Stimulated activated CD8-positive, alpha-beta memory T cell treated with anti-CD3 and anti-CD28 coated beads, Interleukin-4, amount 100 ng/mL, for 4 hours (primary cell): ENCODE measurements at places on chromosomes 3 and 15.

DNA sequence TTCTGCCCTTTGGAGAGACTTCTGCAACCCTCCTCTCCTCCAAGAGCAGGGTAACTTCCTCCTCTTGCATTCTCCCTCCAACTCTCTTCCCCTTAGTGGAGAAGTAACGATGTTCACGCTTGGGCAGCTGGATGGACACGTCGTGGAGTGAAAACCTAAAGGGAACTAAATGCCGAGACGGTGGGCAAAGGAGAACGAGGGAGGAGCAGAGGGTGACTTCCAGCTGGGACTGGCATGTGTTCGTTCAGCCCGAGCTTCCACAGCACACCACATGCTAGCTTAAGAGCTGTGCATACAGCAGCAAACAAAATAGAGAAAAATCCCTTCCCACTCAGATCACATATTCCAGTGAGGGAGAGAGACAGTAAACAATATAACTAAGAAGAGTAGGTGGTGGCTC, 179.8 kb downstream of the SLCO3A1 start:
- no peak for DNase-seq

DNA sequence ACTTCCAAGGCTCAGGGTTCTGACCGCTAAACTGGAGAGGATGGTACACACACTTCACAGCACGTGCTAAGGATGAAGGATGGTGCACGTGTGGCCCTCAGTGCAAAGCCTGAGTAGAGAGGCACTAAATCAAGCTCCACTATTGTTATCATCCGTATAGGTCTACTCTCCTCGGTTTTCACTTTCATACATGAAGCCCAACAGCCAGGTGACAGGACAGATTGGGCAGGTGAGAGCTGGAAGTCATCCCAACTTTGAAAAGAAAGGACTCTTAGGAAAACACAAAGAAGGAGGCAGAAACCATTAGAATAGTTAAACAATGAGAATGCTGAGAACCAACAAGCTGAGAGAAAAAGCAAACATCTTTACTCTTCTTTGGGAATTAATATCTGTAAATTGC, 21.1 kb downstream of the MAGI1 start:
- DNase-seq = no peak

GRCh38 chr3:17398959-17399551, 343.4 kb downstream of the TBC1D5 start:
- DNase-seq = no peak

GRCh38 chr3:67704322-67704721, 49.9 kb upstream of the SUCLG2 start:
- no peak for DNase-seq

GRCh38 chr15:67456677-67457529, 64.0 kb upstream of the C15orf61 start:
- peak; percentile 56 for DNase-seq

DNA sequence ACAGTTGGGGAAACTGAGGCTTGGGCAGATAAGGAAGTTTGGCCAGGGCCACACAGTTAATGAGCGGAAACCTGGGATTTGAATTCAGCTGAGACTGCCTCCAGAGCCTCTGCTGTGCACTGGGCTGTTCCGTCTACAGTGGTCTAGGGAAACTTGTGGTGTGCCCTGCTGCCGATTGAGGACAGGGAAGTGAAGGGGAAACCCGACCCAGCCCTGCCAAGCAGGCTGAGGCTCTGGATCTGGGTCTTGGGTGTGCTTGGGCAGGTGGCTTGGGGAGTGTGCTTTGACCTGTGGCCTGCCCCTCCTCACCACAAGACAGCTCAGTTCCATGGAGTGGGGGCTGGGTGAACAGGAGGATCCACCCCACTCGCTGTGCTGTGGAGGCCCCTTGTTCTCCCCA, 17.6 kb downstream of the NISCH start:
- DNase-seq = no peak

GRCh38 chr3:196624907-196625306, 14.6 kb upstream of the NRROS start:
- no peak for DNase-seq

DNA sequence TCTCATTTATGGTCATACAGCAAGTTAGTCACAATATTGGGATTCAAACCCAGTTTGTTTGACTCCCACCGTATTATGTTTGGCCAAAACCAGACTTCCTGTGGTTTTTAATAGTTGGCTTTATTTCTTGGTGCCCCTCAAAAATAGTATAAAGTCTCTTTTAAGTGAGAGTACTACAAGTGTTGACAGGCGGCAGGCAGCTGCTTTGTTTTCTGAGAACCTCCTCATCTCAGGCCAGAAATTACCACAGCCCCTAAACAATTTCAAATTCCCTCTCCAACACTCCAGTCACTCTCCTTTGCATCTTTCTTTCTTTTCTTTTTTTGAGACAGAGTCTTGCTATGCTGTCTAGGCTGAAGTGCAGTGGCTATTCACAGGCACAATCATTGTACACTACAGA, 121.5 kb downstream of the POLR2M start:
- no peak for DNase-seq

GRCh38 chr15:69725957-69726356, 273.3 kb downstream of the RPLP1 start:
- no peak for DNase-seq

GRCh38 chr15:66805202-66805885, 103.3 kb downstream of the SMAD6 start:
- no peak for DNase-seq

- no peak for DNase-seq
These were observed 309.8 kb downstream of the VPS13C start for GRCh38 chr15:61750271-61751084.
